ENCODE measurements at places on chromosomes 11 and 22. TPM values are rescaled to one million over a fixed set of nuclear protein-coding genes. Genes with fewer than 3 reads are reported as not detected.

The DUSP18 gene
- 4.2 TPM for total RNA-seq

The TTC12 gene
- total RNA-seq: 6.1 TPM

The ZFP91 gene
- 38.0 TPM for total RNA-seq

The SLC37A2 gene
- 0.09 TPM for total RNA-seq

The TH gene
- not detected for total RNA-seq

The TCN2 gene
- total RNA-seq: 4.6 TPM

The MN1 gene
- 2.6 TPM for total RNA-seq

The KCNJ1 gene
- not detected for total RNA-seq

The OR4A16 gene
- total RNA-seq: not detected

The F2 gene
- total RNA-seq: 2.2 TPM

The HEPHL1 gene
- total RNA-seq: not detected

The IGF2 gene
- total RNA-seq: 2.1 TPM

The TRIM48 gene
- not detected for total RNA-seq

The SOX6 gene
- not detected for total RNA-seq

The MYO7A gene
- total RNA-seq: 1.5 TPM

The SPON1 gene
- total RNA-seq: not detected

The PHLDB1 gene
- total RNA-seq: 7.0 TPM

The HTR3B gene
- not detected for total RNA-seq

The AGBL2 gene
- total RNA-seq: 1.7 TPM

The PLEKHA7 gene
- 37.2 TPM for total RNA-seq

The PKNOX2 gene
- not detected for total RNA-seq

The TRIM49 gene
- total RNA-seq: not detected

The MS4A12 gene
- total RNA-seq: not detected

The TREH gene
- not detected for total RNA-seq

The LRRN4CL gene
- 0.25 TPM for total RNA-seq

The CHRM1 gene
- total RNA-seq: not detected

The RASD2 gene
- total RNA-seq: 1.1 TPM

The C11orf87 gene
- not detected for total RNA-seq

Measured in A549 treated with ZK216348 at 1 μM for 4 hours (cell line).